ENCODE measurements at places on chromosomes 2 and 18.
A peak's percentile ranks its signal among the peaks of the same experiment; 100 is the strongest.

DNA sequence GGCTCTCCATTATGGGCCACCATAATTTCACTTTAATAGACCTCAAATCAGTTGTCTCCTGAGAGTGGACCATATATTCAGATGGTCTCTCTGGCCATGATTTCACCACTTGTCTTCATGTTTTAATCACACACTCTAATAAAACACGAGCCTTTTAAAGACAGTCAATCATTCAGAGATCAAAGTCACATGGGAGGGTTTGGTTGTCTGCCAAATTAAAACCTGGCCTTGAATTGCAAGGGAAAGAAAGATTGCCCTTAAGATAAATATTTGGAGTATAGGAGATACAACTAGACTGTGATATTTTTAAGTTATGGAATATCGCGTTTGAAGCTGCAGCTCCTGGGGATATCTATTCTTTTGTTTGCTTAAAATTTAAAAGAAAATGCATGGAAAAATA lies 377.8 kb upstream of the DDX18 start:
- no peak for DNase-seq

- peak; percentile 96 for DNase-seq
These were observed 4.6 kb downstream of the MBP start for GRCh38 chr18:77127769-77128671.

GRCh38 chr2:36729067-36729466 lies 32.6 kb downstream of the VIT start:
- DNase-seq: peak; percentile 34

GRCh38 chr2:216644842-216645635 lies 11.8 kb downstream of the IGFBP2 start:
- no peak for DNase-seq
